MM.1S (cell line): ENCODE measurements at places on chromosomes 16 and 17.
A peak's percentile ranks its signal among the peaks of the same experiment; 100 is the strongest.

GRCh38 chr17:77222356-77222755 lies 81.6 kb downstream of the SEC14L1 start:
- no peak for DNase-seq

DNA sequence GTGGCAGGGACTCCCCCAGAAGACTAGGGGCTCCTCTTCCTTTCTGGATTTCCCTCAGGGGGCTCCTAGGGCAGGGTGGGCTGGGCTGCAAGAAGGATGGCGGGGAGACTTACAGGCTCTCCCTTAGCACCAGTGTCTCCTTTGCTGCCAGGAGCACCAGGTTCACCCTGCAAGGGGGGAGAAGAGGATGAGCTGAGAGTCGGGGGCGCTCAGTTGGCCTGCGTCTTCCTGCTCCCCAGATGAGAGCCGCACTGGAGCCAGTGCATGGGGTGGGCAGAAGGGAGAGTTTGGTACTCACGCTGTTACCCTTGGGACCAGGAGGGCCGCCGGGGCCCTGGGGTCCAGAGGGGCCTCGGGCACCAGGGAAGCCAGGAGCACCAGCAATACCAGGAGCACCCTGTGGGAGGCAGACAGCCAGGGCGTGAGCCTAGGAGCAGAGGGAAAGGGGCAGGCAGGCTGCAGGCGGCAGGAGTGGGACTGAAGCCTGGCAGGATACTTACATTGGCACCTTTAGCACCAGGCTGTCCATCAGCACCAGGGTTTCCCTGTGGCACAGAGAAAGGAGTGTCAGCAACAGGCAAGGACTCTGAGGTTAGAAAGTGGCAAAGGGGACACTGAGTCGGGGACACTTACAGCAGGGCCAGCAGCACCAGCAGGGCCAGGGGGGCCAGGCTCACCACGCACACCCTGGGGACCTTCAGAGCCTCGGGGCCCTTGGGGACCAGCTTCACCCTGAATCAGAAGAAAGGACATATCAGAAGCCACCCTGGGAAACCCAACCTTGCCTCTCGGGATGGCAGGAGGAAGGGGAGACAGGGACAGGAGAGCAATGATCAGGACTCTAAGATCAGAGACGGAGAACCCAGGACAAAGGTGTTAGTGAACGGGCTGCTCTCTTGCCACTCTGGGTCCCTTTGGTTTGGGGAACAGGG lies 6.2 kb downstream of the COL1A1 start:
- no peak for DNase-seq

- DNase-seq: no peak
These were observed 4.7 kb downstream of the LPCAT2 start for GRCh38 chr16:55513616-55514015.

DNA sequence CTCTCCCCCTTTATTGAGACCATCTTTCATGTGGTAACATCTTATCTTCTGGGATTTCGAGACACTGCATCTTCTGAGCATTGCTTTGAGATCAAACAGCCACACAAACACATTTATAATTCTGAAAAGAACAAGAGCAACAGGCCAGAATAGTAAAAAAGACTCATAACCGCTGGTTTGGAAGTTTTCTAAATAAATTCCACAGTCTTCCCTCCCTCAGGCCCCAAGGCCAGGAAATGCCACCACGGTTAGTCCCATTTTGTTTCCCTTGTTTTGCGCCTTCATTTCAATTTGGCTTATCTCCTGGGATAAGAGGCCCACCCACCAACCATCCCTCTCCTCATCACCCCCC lies 25.3 kb downstream of the LITAF start:
- DNase-seq: no peak

DNA sequence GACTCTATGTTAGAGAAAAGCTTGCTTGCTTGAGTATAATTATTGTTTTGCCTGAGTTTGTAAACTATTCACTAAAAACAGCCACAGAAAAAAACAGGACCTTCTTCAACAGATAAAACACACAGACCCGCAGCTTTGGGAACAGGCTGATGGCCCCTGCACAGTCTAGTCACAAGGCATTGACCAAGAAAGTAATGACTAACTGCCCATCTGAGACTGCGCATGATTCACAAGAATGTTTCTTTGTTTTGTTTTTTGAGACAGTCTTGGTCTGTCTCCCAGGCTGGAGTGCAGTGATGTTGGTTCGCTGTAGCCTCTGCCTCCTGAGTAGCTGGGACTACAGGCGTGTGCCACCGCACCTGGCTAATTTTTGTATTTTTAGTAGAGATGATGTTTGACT lies 2.8 kb upstream of the ZKSCAN2 start:
- no peak for DNase-seq

DNA sequence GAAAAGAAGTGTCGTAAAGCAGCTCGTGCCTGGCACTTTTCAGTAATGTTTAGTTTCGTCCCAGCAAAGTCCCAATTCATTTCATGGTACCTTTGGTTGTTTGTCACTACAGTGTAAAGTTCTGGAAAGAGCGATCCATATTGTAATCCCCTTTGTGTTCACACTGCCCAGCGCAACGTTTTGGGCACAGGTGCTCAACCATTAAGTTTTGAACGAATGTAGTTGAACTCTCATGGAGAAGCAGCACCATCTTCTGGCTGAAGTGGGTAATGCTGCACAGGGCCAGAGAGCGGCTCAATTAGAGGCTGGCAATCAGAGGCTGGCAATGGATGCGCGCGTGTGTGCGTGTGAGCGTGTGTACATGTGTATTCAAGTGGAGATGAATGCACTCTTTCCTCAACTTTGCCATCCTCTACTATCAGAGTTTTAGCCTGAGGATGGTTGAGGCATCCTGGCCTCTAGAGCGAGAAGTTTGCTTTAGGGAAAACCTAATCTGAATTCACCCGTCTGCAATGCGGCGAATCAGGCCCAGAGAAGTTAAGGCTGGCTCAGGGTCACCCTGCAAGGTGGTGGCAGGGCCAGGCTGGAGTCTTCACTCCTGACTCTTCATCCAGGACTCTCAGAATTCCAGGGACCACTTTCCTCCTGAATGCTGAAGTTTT lies 29.9 kb downstream of the DYNLL2 start:
- peak; percentile 71 for DNase-seq

GRCh38 chr17:48542114-48542656 lies 2.7 kb downstream of the HOXB2 start:
- no peak for DNase-seq

- no peak for DNase-seq
These were observed 160.0 kb downstream of the MRM1 start for GRCh38 chr17:36761203-36761950.

DNA sequence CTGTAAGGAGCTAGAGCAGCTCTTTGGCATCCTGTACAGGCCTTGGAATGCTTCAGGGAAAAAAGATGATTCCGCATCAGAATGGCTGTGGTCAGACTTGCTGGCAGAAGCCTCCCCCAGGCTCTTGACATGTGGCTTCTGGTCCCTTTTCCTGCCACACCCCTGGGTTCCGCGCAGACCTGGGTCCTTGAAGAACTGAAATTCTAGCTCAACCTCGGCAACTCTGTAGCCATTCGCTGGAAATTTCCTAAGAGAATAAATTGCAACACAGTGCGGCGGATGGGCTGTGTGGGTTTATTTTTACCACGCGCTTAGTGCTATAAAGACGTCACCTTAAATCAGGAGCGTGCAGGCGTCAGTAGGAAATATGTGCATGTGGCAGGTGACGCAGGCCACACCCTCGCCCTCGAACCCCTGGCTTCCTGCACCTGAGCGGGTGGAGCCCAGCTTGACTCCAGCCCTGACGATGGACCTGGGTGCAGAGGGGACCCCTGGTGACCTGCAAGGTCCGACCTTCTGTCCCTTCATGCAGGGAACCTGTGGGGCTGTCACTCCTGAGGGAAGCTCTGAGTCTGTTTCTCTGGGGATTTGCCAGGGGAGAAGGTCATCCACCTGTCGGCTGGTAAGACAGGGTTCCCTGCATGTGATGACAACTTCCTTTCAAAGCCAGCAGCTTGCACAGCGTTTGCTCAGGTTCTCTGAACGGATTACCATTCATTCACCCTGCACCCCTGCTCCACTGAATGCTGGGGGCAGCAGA lies 46.3 kb downstream of the METRNL start:
- no peak for DNase-seq

- no peak for DNase-seq
These were observed 25.9 kb upstream of the LYRM9 start for GRCh38 chr17:27919079-27919478.

- DNase-seq: no peak
These were observed 8.9 kb downstream of the CIBAR2 start for GRCh38 chr16:85103114-85104079.
